ENCODE measurements at places on chromosomes 2 and 18. TPM values are rescaled to one million over a fixed set of nuclear protein-coding genes. Genes with fewer than 3 reads are reported as not detected.

Gene TLX2
- polyA plus RNA-seq = 0.08 TPM

Gene NYAP2
- 0.04 TPM for polyA plus RNA-seq

Gene TUBB8B
- 0.84 TPM for polyA plus RNA-seq

Gene LONRF2
- polyA plus RNA-seq = 2.5 TPM
